Cardiac fibroblast (primary cell): ENCODE measurements at places on chromosomes 5 and 9.

DNA sequence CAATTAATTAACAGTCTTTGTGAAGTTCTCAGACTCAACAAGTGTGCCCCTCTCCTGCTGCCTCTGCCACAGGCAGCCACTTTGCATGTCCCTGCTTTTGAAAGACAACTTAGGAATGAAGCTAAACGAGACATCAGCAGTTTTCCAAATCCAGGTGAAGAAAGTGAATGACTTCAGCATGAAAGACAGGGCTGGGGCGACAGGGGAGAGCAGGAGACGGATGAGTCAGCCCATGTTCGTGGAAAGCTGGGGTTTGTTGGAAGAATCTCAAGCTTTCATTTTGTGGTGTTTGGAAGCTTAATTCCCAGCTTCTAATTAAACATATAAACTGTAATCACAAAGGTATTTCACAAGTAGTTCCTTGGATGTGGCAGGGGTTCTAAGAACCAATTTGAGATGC is 207.8 kb upstream of the MAP3K1 start:
- peak; percentile 30 for DNase-seq

DNA sequence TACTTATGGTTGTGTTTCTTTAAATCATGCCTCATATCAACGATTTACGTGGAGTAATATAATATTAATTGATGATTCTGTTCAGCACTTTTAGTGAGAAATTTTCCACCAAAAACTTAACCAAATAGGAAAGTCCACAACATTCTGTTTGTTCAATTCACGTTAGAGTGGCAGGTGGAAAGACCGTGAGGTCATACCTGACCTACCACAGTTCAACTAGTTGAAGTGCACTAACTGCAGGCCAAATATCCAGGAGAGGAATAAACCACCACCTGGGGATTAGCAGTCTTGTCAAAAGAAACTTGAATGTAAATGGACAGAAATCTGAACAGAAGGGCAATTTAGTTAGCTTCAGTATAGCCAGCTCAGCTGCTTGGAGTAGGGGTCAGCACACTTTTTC is 577.7 kb downstream of the KIF4B start:
- DNase-seq: no peak

GRCh38 chr5:60386436-60387050 is 313.4 kb downstream of the DEPDC1B start:
- no peak for DNase-seq

- DNase-seq: peak; percentile 52
Observed at GRCh38 chr9:2623288-2624050, 1.9 kb downstream of the VLDLR start.

DNA sequence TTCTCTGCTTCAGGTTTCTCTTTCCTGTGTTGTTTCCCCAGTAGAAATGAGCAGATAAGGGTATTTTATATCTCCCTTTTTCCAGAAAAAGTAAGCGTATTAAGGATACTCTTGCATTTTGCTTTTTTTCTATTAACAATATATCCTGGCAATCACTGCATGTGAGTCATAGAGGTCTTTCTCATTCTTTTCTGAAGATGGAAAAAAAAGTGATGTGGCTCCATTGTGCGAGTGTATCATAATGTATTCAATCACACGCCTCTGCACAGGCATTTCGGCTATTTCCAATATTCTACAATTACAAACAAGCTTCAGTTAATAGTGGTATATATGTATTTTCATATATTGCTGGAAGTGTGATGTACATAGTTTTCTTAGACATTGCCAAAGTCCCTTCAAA is 155.9 kb downstream of the MED27 start:
- DNase-seq: peak; percentile 22

GRCh38 chr5:168752012-168752411 is 172.8 kb upstream of the PANK3 start:
- no peak for DNase-seq

DNA sequence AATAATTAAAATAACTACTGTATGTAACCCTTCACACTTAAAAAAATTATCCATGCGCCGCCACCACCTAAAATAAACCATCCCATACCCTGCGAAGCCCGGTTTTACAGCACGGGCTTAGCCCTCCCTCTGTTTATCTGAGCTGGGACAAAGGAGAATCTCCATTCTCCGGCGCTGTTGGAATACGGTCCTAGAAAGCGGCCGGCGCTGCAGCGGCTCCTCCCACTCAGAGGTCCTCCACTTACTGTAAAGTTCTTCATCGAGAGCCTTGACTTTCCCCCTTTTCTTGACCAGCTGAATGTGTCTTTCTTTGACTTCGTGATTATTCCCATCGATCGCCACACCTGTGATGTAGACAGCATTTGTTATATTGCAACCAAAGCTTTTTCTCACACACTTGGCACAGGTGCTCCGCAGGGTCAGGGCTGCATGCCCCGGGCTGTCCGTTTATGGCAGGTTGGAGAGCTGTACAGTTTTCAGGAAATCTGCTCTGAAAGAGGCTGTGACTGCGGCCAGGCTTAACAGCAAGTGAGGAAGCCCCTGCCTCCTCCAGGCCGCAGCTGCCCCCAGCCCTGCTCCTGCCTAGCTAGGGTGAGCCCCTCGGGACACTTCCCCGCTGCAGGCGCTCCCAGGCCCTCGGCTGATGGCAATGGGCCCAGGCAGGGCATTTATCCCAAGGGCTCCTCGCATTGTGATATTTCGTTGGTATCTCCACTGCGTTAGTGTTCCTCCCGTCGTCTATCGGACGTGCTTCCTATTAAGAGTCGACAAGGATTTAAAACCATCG is 16.7 kb downstream of the GFPT2 start:
- no peak for DNase-seq

- no peak for DNase-seq
Observed at GRCh38 chr9:7313389-7313788, 486.2 kb downstream of the DMAC1 start.

- DNase-seq: no peak
Observed at GRCh38 chr5:177527595-177527994, 10.8 kb upstream of the DDX41 start.

DNA sequence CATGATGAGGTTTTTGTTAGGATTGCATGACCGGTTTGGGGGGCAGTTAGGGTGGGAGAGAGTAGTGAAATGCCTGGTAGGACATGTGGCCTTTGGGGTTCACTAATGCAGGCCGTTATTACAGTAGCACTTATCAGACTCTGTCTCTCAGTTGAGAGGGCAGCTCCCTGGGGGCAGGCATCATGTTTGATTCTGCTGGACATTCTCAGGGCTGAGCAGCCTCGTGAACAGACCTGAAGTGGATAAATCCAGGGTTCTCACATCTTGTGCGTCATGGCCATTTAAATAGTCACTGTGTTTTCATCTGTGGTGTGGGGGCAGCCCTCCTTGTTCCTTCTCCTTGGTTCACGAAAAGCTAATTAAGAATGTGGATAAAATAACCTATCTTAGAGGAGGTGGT is 18.9 kb downstream of the KCNN2 start:
- no peak for DNase-seq

- no peak for DNase-seq
Observed at GRCh38 chr5:138933522-138934290, 58.6 kb upstream of the LRRTM2 start.

GRCh38 chr5:113806250-113806649 is 292.8 kb downstream of the YTHDC2 start:
- DNase-seq: peak; percentile 45

DNA sequence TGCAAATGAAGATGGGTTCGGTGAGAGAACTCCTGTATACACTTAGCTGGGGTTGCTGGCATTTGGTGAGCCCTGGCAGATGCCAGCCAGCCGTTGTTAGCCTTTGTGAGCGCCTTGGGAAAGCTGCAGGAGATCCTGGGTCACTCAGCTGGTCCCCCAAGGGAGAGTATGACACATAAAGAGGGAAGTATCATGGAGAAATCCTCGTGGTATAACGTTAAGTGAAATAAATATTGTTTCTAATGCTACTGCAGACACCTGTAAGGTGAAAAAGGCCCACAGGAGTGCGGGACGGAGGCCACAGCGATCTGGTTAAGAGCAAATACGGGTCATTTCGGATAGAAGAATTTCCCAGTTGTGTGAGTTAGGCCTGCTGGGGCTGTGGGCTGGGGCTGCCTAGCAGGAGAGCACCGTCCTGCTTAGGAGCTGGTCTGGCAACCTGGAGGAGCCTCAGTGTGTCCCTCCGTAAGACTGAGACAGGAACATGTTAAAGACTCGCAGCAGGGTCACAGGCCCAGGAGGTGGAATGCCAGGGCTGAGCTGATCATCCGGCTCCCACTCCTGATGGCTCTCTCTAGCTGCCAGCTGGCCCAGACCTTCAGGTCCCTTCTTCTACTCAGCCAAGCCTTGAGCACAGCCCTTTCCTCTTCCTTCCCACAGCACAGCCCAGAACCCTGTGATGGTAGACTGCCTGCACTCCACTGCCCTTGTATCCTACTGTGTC is 4.9 kb downstream of the NKX2-5 start:
- no peak for DNase-seq

GRCh38 chr5:147509710-147510651 is at the start of gene DPYSL3:
Gene DPYSL3, minus strand, starts transcription at chr5:147510068. Its CDS starts 210 bp downstream, at chr5:147509858.
- DNase-seq: peak; percentile 72

DNA sequence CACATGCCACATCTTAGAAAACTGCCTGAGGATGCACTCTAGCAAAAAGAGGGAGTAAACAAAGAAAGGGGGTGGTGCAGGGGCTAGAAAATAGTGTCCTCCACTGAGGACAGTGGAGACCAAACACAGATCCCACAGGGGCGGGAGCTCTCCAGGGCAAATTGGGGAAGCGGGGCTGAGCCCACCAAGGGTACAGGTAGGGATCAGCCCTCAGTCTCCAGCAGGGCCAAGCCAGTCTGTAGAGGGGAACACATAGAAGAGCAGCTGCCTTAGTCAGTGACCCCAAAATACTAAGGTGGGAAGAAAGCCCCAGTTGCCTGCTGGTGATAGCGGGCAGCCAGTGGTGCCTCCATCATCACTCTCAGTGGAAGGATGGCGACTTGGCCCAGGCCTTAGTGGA is 134.0 kb downstream of the ATPSCKMT start:
- no peak for DNase-seq

- no peak for DNase-seq
Observed at GRCh38 chr5:136819526-136820302, 454.4 kb upstream of the TRPC7 start.

DNA sequence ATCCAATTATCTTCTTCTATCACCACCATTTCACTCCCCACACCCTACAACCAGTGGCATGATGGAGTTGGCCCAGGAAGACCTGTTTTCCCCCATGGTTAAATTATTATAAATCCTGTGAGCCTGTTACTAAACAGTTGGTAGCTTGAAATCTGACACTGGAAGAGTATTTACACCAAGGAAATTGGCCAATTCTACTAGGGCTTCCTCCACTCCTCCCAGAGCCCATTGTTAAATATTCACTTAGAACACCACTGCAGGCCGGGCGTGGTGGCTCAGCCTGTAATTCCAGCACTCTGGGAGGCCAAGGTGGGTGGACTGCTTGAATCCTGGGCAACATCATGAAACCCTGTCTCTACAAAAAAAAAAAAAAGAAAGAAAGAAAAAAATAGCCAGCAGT is 32.4 kb upstream of the CKS2 start:
- DNase-seq: no peak

DNA sequence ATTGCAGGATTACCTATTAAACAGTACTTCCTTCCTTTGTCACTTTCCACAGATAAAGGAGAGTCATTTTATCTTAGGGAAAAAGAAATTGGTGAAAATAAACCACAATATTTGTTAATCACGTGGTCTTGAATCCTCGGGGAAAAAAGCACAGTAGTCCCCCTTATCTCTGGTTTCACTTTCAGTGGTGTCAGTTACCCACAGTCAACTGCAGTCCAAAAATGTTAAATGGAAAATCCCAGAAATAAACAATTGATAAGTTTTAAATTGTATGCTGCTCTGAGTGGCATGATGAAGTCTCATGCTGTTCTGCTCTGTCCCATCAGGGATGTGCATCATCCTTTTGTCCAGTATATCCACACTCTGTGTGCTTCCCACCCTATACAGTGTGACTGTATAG is 405.2 kb upstream of the MPDZ start:
- peak; percentile 38 for DNase-seq

GRCh38 chr9:128707446-128707845 is 5.1 kb downstream of the PKN3 start:
- DNase-seq: no peak

GRCh38 chr5:68041293-68041692 is 174.3 kb upstream of the PIK3R1 start:
- no peak for DNase-seq

DNA sequence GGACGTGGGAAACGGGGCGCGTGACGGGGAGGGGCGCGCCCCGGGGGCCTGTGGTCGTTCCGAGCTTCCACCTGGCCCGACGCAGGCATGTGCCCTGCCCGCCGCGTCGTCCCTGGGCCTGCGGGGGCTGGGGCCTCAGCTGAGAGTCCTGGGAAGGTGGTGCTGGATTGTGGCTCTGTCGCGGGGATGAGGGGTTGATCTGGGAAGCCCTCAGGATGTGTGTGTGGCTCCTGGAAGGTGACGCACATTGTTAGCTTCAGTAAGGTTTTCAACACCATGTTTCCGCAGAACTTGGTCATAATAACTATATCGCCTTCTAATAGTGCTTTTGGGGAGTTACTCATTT is 589.1 kb downstream of the MTRR start:
- peak; percentile 50 for DNase-seq

- no peak for DNase-seq
Observed at GRCh38 chr5:44532981-44533380, 143.8 kb upstream of the FGF10 start.

DNA sequence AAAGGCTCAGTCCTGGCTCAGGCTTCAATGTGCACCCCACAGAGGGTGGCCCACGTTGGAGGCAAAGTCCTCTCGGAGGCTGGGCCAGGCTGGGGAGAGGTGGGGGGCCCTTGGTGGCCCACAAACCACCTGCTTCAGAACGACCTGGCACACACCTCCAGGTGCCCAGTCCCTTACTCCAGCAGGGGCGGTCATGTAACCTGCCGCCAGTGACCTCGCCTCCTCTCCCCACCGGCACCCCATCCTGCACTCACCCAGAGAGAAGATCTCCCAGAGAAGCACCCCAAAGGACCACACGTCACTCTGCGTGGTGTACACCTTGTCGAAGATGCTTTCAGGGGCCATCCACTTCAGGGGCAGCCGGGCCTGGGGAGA is 22.5 kb upstream of the SCGB3A1 start:
- DNase-seq: no peak

DNA sequence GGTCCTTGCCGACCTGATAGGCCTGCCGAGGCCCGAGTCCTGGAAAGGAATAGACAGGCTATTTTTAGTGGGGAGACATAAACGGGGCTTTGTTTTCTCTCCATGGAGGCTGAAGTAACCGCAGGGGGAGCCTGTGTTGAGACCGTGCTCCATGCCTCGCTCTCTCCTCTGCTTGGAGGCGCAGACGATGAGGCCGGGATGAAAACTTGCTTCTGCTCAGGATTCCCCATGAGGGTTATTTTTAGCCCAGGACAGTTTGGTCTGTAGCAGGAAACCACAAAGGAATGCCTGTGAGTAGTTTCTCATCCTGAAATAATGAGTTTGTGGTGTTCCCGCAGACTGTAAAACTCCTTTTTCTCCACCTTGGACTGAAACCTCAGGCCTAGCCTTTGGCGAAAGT is 81.9 kb upstream of the RARS1 start:
- DNase-seq: peak; percentile 79

- peak; percentile 42 for DNase-seq
Observed at GRCh38 chr5:176373100-176373818, 8.0 kb downstream of the ARL10 start.

DNA sequence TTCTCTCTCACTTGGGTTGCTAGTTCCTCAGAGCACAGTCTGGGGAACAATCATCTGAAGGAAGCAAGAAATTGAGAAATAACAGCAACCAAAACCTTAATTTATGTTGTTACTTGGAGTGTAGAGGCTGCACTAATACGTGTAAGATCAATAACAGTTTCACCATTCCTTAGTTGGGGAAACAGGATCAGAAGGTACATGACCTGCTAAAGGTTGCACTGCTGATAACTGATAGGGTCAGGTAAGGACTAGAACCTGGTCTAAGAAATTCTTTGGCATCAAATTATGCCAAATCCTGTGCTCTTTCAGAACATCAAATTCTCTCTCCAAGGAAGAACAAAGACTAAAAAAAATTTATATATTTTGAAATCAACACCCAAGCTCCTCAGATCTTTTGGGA is 278.6 kb upstream of the C9orf72 start:
- no peak for DNase-seq
